Type B pancreatic cell (in vitro differentiated cells): ENCODE measurements at places on chromosomes 6 and 20.

- DNase-seq, result no peak
These were observed 52.0 kb upstream of the TRIM26 start for GRCh38 chr6:30265181-30265580.

GRCh38 chr6:143233554-143234285 is 173.0 kb downstream of the AIG1 start:
- DNase-seq, result no peak

DNA sequence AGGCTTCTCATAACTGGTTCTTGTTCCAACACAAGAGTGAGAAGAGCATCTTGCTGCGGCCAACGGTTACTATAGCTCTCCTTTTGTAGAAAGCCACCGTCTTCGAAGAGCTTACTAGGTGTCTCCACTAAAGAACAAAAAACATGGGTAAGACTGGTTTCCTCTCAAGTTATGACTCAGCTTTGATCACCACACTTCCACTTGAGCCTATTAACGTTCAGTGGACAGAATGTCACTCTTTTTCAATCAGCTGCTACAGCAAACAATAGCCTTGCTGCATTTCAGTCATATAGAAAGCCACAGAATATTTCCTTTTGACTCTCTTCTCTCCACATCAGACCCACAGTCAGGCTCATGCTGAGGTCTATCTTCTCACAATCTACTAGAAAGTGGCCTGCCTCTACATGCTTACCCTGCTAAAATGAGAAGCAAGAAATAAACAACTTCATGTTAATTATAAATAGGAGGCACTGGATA is 243.5 kb upstream of the PREP start:
- DNase-seq, result no peak

DNA sequence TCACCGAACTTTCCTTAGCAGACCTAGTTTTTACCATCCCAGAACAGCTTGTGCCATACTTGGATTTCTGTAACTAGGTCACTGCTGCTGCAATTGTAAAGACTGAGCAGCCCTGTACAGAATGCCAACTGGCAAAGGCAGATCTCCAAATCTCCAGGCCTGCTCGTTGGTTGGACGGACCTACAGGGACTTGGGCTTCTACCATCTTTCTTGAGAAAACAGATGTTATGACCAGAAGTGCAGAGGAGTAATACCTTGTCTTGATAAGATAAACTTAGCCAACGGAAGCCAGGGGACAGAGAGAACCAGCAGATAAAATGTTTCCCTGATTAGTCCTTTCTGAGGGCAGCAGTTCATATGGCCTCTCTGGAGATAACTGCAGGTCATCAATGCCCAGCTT is 304.1 kb downstream of the RFPL4B start:
- no peak for DNase-seq

GRCh38 chr6:150456902-150457643 is 88.3 kb downstream of the IYD start:
- no peak for DNase-seq

- DNase-seq, result no peak
These were observed 140.3 kb upstream of the RUNX2 start for GRCh38 chr6:45187836-45188235.
